ENCODE measurements at places on chromosomes 3 and 15.

DNA sequence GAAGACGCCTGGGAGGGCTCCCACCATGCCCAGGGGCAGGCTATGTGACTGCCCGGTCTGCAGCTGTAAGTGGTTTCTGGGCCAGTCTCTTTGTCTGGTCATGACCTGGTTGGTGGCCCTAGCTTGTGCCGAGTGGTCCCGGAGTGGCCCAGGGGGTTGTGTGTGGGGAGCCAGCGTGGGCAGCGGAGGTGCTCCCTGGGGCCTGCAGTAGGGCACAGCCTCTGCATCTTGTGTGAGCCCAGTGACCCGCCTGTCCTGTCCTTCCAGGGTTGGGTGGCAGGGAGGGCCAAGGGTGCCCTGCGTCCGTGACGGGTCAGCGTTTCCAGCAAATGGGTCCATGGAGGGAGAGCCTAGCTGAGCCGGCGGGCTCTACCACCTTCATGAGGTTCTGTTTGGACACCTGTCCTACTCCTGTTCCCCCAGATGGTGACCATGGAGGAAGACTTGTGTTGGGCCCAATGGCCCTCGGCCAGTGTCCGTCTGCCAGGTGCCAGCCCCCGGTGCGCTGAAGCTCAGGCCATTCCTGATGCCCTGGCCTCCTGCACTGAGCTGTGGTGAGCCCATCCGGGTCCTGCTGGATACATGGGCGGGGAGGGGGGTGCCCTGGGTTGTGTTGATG lies 215.4 kb downstream of the SNRPN start:
- no peak for DNase-seq

- DNase-seq = no peak
Observed at GRCh38 chr3:29773481-29773880, 492.6 kb downstream of the RBMS3 start.

DNA sequence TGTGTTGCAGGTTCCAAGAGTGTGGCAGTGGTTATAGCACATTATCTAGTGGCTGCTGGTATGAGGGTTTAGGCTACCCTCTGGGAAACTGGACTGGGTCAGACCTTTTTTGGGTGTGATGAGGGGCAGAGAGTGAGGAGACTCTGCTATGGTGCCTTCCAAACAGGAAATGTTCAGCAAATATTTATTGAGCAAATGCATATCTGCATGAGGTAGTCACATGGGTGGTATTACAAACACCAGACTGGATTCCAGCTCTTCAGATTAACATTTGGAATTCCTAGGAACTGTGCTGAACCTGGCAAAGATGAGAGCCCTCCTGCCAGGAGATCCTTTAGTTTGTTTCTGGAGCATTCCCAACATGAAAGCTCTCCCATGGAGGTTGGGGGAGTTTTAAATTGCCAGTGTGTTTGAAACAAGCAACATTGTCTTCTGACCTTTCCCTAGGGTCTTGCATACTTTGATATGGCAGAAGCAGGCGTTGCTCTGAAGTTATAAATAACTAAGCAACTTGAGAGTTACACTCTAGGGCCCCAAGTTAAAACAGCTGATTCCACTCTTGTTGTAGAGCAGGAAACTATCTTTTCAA lies 341.2 kb upstream of the C2CD4B start:
- peak; percentile 55 for DNase-seq

GRCh38 chr3:19645093-19645492 lies 288.9 kb downstream of the EFHB start:
- no peak for DNase-seq

- DNase-seq = no peak
Observed at GRCh38 chr3:57389271-57389670, 96.8 kb upstream of the ASB14 start.

- no peak for DNase-seq
Observed at GRCh38 chr3:70889162-70890019, 577.0 kb upstream of the MDFIC2 start.

- DNase-seq = no peak
Observed at GRCh38 chr3:44104668-44105321, 136.9 kb upstream of the TOPAZ1 start.

GRCh38 chr3:100252001-100252400 lies 8.8 kb upstream of the TBC1D23 start:
- no peak for DNase-seq

DNA sequence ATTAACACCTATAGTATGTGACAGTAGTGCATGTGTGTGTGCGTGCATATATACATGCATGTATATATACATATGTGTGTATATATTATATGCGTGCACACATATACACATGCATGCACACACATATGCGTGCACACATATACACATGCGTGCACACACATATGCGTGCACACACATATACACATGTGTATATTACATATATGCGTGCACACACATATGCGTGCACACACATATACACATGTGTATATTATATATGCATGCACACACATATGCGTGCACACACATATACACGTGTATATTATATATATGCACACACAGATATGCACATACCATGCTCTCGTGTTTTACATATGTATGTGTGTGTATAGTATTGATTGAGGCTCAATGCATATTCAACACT lies 42.0 kb upstream of the MAP3K13 start:
- DNase-seq = no peak

DNA sequence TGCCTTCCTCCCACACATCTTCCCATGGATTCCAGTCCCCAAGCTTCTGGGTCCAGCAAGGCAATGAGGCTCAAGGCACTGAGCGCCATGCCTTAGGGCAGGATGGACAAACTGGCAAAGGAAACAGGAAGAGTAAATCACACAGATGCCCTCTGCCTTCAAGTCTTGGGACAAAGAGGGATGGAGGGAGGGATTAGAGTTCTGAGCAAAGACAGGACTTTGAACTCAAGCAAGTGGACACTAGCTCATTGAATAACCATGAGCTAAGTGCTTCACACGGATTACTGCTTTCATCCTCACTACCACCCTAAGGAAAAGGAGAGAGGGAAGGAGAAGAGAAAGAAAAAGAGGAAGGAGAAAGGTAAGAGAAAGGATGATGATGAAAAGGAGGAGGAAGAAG lies 7.6 kb upstream of the THBS1 start:
- DNase-seq = no peak

- DNase-seq = no peak
Observed at GRCh38 chr3:39251576-39251975, 28.3 kb downstream of the CX3CR1 start.

DNA sequence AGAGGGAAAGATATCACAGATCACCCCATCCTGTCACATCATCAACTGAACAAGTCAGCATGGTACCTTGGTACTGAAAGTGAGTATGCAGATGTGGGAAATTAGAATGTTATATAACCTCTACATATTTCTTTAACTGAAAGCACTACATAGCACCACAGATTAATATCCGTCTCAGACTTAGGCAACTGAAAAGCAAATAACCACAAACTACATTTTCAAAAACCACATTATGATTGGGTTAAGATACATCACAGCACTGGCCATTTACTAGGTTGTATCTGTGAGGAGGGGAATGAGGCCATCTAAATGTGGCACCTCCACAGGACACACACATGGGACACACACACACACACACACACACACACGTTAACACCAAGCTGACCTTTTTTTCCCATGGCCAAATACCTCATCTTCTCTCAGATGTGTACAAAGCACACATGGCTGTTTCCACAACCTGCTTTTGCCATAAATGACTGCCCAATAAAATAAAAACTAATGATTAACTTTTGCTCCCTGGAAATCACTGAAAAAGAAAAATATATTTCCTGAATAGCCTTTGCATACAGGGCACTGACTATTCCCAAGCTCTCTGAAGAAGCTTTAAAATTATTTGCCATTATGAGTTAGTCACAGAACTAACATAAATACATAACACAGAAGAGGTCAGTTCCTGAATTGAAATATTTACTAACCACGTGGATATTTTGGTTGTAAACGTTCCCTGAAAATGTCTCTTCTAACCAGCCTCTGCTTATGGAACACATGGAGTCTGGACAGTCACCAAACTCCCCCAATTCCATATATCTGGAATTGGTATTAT lies 60.1 kb downstream of the SUMF1 start:
- no peak for DNase-seq

GRCh38 chr3:182980204-182981037 lies at the start of gene DCUN1D1:
DCUN1D1 (minus strand) TSS chr3:182980538; CDS start chr3:182980489, 49 bp downstream.
- DNase-seq = peak; percentile 72

Data from fibroblast of skin of left quadriceps (primary cell).